ENCODE measurements at places on chromosomes 11 and 22.

DNA sequence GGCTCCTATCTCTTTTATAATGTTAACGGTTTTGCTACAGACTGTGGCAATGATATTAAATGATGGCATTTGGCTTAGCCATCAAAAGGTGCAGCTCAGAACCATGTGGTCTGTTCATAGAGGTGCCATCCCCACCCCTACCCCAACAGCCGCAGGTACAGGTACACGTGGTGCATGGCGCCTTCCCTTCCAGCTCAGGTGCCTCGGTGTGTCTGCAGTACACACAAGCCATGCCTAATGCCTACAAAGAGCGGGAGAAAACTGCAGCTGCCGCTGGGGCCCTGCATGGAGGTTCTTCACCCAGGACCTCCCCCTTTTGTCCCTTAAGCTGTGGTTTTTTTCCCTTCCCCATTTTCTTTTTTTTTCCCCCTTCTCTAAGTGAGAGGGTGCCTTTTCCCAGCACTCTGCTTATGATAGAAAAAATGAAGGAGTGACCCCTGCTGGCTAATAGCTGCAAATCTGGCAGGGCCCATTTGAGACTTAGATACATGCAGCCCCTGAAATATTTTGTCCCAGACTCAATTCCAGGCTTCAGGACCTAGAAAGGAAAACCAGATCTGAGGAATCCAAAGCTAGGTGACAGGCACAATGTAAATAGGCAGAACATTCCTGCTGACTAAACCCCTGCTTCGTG is 6.5 kb downstream of the OR52M1 start:
- no peaks in the 10 kb centered on the region for H3K27me3 ChIP-seq
- no peak overlapping the region for H3K27ac ChIP-seq
- no peak for DNase-seq
- no peaks in the 10 kb centered on the region for H3K36me3 ChIP-seq
- H3K4me3 ChIP-seq, result no peak overlapping the region

DNA sequence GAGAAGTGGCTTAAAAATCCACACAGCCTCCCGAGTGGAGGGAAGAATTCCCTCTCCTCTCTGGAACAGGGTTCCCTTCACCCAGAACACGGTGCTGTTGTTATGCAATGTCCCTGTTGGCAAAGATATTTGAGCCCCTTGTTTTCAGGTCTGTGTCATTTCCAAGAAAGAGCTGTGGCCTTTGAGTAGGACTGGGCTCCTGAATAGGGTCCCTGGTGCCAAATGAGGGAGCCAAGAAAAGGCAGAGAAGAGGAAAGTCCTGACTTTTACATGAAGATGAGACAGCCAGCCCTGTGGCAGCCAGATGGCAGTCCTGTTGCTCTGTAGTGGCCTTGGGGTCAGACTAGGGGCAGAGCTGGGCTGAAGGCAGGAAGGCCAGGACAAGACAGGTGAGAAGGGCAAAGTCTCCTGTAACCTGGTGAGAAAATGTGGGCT is 51.2 kb upstream of the ELF5 start:
- no peaks in the 10 kb centered on the region for H3K4me1 ChIP-seq
- H3K36me3 ChIP-seq, result no peaks in the 10 kb centered on the region
- H3K4me3 ChIP-seq, result no peak overlapping the region
- H3K27me3 ChIP-seq, result no peaks in the 10 kb centered on the region
- peak; percentile 34 for DNase-seq

DNA sequence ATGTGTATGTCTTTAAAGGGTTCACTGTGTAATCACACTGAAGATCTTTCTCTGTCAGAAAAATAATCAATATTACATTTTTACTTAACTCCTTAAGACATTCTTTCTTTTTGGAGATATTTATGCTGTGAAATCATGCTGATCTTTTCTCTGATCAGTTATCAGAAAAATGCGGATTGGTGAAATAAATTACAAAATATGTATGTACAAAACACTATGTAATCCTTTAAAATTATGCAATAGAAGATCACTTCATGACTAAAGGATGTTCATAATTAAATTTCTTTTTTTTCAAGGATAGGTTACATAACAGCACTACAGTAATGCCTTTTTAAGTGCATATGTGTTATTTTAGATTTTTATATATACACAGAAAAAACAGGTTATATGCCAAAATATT is 24.7 kb downstream of the BTBD10 start:
- no peak for DNase-seq
- no peaks in the 10 kb centered on the region for H3K36me3 ChIP-seq
- H3K4me1 ChIP-seq, result peaks cover 14% of the 10 kb centered on the region

GRCh38 chr11:110525883-110526282 is 96.1 kb downstream of the FDX1 start:
- H3K27ac ChIP-seq, result no peak overlapping the region
- no peak for DNase-seq
- no peaks in the 10 kb centered on the region for H3K36me3 ChIP-seq
- no peak overlapping the region for H3K4me3 ChIP-seq
- H3K4me1 ChIP-seq, result no peaks in the 10 kb centered on the region
- no peaks in the 10 kb centered on the region for H3K27me3 ChIP-seq

DNA sequence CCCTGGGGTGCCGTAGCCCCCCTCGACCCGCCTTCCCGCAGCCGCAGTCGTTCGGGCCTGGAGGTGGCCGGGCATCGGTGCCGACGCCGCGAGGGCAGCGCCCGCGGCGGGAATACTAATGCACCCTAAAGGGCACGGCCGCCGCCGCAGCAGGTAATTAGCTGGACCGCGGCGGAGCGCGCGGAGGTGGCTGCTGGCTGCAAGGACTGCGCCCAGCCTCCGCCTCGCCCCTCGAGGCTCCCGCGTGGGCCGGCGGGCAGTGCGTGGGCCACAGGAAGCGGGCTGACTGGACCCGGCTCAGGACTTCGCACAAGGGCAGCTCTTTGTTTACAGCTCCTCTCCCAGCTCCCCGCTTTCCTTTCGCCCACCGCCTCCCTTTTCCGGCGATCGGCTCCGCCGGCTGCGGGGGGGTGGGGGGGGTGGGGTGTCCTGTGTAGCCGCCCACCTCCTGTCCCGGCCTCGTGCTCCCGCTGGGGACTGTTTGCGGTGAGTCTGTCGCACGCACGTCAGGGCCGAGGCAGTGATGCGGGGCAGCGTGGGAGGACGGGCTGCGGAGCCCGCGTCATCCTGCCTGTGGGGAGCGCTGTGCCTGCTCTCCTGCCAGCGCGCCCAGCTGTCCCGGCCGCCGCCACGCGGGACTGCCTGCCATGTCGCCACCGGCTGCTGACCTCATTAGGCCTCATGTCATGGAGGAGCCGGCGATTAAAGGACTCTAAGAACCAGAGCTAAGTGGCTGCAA is 53.2 kb downstream of the GRIK4 start:
- H3K36me3 ChIP-seq, result no peaks in the 10 kb centered on the region
- H3K4me1 ChIP-seq, result peaks cover 5% of the 10 kb centered on the region
- H3K27ac ChIP-seq, result no peak overlapping the region
- peak overlapping the region; percentile 51 for H3K4me3 ChIP-seq

DNA sequence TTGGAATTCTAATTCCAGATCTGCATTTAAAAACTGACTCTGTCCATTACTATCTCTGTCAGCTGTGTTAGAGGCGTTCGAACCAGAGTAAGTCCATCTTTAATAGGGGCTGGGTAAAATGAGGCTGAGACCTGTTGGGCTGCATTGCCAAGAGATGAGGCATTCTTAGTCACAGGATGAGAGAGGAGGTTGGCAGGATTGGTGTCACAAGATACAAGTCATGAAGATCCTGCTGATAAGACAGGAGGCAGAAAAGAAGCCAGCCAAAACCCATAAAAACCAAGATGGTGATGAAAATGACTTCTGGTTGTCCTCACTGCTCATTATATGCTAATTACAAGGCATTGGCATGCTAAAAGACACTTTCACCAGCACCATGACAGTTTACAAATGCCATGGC is 356.3 kb upstream of the ISX start:
- no peaks in the 10 kb centered on the region for H3K27me3 ChIP-seq
- no peak for DNase-seq
- H3K4me1 ChIP-seq, result no peaks in the 10 kb centered on the region
- H3K4me3 ChIP-seq, result no peak overlapping the region
- no peak overlapping the region for H3K27ac ChIP-seq

GRCh38 chr22:45775569-45776312 is 104.1 kb downstream of the ATXN10 start:
- no peak overlapping the region for H3K4me3 ChIP-seq
- DNase-seq, result no peak
- H3K27ac ChIP-seq, result no peak overlapping the region
- H3K27me3 ChIP-seq, result no peaks in the 10 kb centered on the region

GRCh38 chr11:45683271-45684058 is 18.0 kb upstream of the CHST1 start:
- no peak overlapping the region for H3K27ac ChIP-seq
- no peak overlapping the region for H3K4me3 ChIP-seq
- no peaks in the 10 kb centered on the region for H3K4me1 ChIP-seq
- H3K27me3 ChIP-seq, result no peaks in the 10 kb centered on the region
- no peaks in the 10 kb centered on the region for H3K36me3 ChIP-seq

GRCh38 chr11:6258141-6258540 is 1.5 kb upstream of the CCKBR start:
- H3K4me3 ChIP-seq, result no peak overlapping the region
- no peaks in the 10 kb centered on the region for H3K36me3 ChIP-seq
- peaks cover 6% of the 10 kb centered on the region for H3K4me1 ChIP-seq
- peaks cover 30% of the 10 kb centered on the region for H3K27me3 ChIP-seq
- H3K27ac ChIP-seq, result no peak overlapping the region

GRCh38 chr11:99932684-99933083 is 754.4 kb upstream of the ARHGAP42 start:
- no peaks in the 10 kb centered on the region for H3K27me3 ChIP-seq
- H3K4me3 ChIP-seq, result no peak overlapping the region
- DNase-seq, result no peak
- no peaks in the 10 kb centered on the region for H3K4me1 ChIP-seq
- H3K36me3 ChIP-seq, result no peaks in the 10 kb centered on the region

- H3K4me3 ChIP-seq, result no peak overlapping the region
- H3K4me1 ChIP-seq, result no peaks in the 10 kb centered on the region
- H3K27ac ChIP-seq, result no peak overlapping the region
These were observed 33.8 kb downstream of the MMP13 start for GRCh38 chr11:102921587-102922220.

DNA sequence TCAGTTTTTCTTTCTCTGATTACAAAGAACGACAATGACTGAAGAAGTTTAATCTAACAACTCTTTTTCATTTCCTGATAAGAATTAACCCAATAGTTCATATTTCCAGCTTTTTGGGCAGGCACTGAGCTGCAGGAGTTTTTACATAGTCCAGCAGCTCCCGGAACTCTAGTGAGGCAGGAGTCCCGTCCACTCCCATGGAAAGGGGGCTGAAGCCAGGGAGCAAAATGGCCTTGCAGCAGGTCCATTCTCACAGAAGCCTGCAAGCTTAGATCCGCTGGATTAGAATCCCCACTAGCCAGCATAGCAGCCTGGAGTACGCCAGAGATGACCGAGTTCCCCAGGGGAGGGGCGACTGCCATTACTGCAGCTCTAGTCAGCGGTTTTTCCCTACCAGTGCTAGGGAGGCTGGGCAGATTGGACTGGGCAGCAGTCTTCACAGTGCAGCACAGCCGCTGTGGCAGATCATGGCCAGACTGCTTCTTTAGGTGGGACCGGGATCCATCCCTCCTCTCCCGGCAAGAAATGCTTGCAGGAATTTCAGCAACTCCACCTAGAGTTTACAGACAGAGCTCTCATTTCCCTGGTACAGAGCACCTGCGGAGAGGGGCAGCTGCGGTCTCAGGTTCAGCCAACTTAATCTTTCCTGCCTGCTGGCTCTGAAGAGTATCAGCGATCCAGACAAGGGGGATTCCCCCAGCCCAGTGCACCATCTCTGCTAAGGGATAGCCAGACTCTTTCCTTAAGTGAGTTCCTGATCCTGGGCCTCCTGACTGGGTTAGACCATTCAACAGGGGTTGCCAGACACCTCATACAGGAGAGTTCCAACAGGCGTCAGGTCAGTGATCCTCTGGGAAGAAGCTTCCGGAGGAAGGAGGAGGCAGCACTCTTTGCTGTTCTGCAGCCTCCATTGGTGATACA is 742 bp upstream of the CASP4 start:
- peak overlapping the region; percentile 62 for H3K27ac ChIP-seq
- no peaks in the 10 kb centered on the region for H3K27me3 ChIP-seq
- no peak for DNase-seq
- peak overlapping the region; percentile 57 for H3K4me3 ChIP-seq

- H3K27ac ChIP-seq, result no peak overlapping the region
- no peaks in the 10 kb centered on the region for H3K36me3 ChIP-seq
- peaks cover 12% of the 10 kb centered on the region for H3K27me3 ChIP-seq
These were observed 4.9 kb downstream of the TPBGL start for GRCh38 chr11:75245356-75246005.

GRCh38 chr11:104522650-104523049 is 358.7 kb upstream of the PDGFD start:
- H3K4me3 ChIP-seq, result no peak overlapping the region
- H3K36me3 ChIP-seq, result no peaks in the 10 kb centered on the region
- no peak for DNase-seq
- H3K27ac ChIP-seq, result no peak overlapping the region
- no peaks in the 10 kb centered on the region for H3K27me3 ChIP-seq

DNA sequence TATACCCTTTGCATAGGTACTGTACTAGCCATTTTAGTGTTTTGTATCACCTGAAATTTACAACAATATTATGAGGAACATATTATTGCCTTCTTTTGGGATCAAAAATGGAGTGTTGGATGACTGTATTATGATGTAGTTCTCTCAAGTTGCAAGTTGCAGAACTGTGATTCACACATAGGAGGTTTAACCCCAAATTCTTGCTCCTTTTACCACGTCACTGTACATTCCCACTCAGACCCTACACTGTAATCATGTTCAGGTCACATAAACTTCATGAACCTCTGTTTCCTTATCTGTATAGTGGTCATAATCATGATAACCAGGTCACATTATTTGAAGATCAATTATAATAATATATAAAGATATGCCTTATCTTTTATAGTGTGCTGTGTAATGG is 925.1 kb upstream of the TENM4 start:
- H3K4me1 ChIP-seq, result no peaks in the 10 kb centered on the region
- H3K36me3 ChIP-seq, result no peaks in the 10 kb centered on the region
- no peaks in the 10 kb centered on the region for H3K27me3 ChIP-seq
- no peak overlapping the region for H3K27ac ChIP-seq
- no peak overlapping the region for H3K4me3 ChIP-seq

- no peak for DNase-seq
- peaks cover 7% of the 10 kb centered on the region for H3K36me3 ChIP-seq
- H3K27ac ChIP-seq, result no peak overlapping the region
- no peak overlapping the region for H3K4me3 ChIP-seq
These were observed 127.4 kb downstream of the MIAT start for GRCh38 chr22:26784772-26785171.

- H3K27me3 ChIP-seq, result no peaks in the 10 kb centered on the region
- DNase-seq, result no peak
- no peak overlapping the region for H3K27ac ChIP-seq
- H3K36me3 ChIP-seq, result no peaks in the 10 kb centered on the region
- H3K4me1 ChIP-seq, result peaks cover 8% of the 10 kb centered on the region
These were observed 6.4 kb upstream of the CCDC88B start for GRCh38 chr11:64333556-64333955.
